ENCODE measurements at places on chromosomes 12 and 14. TPM values are rescaled to one million over a fixed set of nuclear protein-coding genes. Genes with fewer than 3 reads are reported as not detected.

The AP1G2 gene
- 155 TPM for total RNA-seq

The ZNF705A gene
- total RNA-seq, result not detected

The HOXC4 gene
- total RNA-seq, result 1.5 TPM

The LMO3 gene
- total RNA-seq, result 0.34 TPM

The TIMELESS gene
- total RNA-seq, result 47.0 TPM

DNA sequence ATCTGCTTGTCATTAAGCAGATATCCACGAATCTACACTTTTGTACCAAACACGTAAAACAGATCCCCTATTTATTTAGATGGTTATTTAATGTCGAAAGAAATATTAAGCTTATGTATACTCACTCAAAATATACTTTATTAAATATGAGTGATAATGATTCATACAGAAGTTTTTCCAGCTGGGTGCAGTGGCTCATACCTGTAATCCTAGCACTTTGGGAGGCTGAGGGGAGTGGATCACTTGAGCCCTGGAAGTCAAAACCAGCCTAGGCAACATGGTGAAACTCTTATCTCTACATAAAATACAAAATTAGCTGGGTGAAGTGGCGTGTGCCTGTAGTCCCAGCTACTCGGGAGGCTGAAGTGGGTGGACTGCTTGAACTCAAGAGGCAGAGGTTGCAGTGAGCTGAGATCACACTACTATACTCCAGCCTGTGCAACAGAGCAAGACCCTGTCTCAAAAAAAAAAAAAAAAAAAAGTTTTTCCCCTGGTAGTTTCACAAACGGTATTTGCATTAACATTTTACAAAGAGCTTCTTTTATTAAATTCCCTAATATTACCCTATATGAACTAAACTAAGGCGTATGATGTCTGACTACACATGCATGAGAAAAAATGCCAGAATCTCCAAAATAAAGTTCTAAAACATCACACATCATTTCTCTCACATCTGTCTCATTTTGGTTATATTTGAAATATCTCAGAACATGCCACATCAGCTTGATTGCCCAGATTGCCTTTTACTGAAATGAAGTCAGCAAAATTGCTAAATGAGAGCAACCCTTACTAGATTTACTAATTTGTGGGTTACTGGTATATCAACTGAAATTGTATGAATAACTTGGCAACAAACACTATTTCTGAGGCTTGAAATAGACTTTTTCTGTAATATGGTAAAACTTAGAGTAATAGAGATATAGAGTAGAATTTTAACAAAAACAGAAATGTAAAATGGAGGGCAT, 74.9 kb downstream of the PAWR start:
- H3K27ac ChIP-seq, result no peak overlapping the region
- no peak overlapping the region for H3K4me3 ChIP-seq
- H3K27me3 ChIP-seq, result no peaks in the 10 kb centered on the region
- no peak for DNase-seq
- no peaks in the 10 kb centered on the region for H3K4me1 ChIP-seq
- H3K36me3 ChIP-seq, result peaks cover 15% of the 10 kb centered on the region

- H3K27me3 ChIP-seq, result no peaks in the 10 kb centered on the region
- peak overlapping the region; percentile 98 for H3K27ac ChIP-seq
- peaks cover 35% of the 10 kb centered on the region for H3K4me1 ChIP-seq
These were observed 1.9 kb downstream of the BMP4 start for GRCh38 chr14:53954551-53955228.

DNA sequence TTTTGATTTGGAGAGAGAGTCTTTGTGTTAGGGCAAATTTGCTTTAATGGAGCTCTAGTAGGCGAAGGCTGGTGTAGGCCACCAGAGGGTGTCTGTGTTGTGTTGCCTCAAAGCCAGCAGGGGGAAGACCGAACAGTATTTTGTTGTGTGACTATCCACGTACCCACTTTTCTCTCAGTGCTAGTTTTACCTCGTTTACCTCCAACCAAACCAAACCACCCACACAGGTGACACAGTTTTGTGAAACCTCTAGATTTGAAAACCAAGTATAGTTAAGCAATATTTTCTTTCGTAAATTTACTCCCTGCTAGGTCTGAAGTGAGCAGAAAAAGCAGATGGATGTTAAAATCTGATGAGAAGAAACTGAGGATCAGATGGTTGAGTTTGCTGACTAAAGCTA, 36.3 kb upstream of the NPFF start:
- H3K27ac ChIP-seq, result no peak overlapping the region
- H3K36me3 ChIP-seq, result peaks cover 3% of the 10 kb centered on the region
- peaks cover 14% of the 10 kb centered on the region for H3K4me1 ChIP-seq
- H3K27me3 ChIP-seq, result no peaks in the 10 kb centered on the region
- DNase-seq, result peak; percentile 37

- no peak overlapping the region for H3K27ac ChIP-seq
- no peak overlapping the region for H3K4me3 ChIP-seq
- no peak for DNase-seq
- H3K27me3 ChIP-seq, result no peaks in the 10 kb centered on the region
- no peaks in the 10 kb centered on the region for H3K36me3 ChIP-seq
- no peaks in the 10 kb centered on the region for H3K4me1 ChIP-seq
These were observed 85.5 kb downstream of the PDE3A start for GRCh38 chr12:20453756-20454310.

- no peak overlapping the region for H3K4me3 ChIP-seq
- no peaks in the 10 kb centered on the region for H3K36me3 ChIP-seq
These were observed 4.5 kb upstream of the TMEM233 start for GRCh38 chr12:119589097-119589496.

Measured in HCT116 (cell line).